Activated naive CD4-positive, alpha-beta T cell treated with anti-CD3 and anti-CD28 coated beads, Interleukin-2, amount 10 ng/mL, durations not matched to agents 7 days and 5 days (primary cell): ENCODE measurements at places on chromosomes 7 and 10.

DNA sequence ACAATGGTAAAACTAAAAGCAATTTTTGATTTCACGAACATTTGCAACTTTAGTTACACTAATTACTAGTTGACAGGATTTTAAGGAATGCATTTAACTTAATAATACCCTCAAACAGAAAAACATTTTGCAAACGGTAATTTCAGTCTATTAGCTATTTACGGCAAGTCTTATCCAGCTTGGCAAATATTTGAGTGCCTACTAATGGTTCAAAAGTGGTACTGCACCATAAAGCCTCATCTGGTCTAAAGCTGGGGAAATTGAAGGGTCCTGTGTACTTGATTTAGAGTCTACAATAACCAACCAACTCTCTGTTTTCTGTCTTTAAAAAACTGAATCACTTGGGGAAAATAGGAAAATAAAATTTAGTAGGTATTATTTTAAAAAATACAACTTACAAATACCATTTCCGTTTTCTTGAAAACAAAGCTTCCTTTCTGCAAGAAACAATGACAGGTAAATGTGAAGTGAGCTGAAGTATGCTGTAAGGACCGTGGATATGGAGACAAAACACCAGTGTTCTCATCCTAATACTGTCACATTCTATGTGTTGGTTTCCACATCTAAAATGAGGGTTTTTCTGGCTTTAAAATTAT lies 142.3 kb downstream of the VPS50 start:
- DNase-seq, result no peak

- no peak for DNase-seq
Measured at GRCh38 chr10:13971601-13972475, 358.9 kb downstream of the FRMD4A start.

DNA sequence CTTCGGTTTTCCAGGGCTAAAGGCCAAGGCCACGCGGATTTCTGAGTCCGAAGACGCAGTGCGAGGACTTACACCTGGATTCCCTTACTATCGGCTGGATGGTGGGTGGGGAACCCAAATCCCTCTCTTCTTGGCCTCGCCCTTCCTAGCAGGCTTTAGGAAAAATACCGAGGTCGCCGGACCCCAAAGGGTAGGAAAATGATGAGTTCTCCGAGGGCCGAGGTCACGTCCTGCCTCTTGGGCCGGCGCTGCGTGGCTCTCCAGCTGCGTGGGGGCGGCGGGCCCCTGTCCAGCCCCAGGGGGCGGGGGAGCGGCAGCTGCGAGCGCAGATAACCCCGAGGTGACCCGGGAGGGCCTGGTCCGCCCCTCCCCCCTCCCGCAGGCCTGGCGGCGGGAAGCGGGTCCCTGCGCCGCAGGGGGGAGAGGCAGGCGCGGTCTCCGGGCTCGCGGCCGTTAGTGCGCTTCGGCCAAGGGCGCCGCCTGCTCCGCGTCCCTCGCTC lies 805 bp upstream of the HMX3 start:
- DNase-seq, result no peak

GRCh38 chr10:59435707-59436106 lies 73.4 kb upstream of the FAM13C start:
- DNase-seq, result no peak

DNA sequence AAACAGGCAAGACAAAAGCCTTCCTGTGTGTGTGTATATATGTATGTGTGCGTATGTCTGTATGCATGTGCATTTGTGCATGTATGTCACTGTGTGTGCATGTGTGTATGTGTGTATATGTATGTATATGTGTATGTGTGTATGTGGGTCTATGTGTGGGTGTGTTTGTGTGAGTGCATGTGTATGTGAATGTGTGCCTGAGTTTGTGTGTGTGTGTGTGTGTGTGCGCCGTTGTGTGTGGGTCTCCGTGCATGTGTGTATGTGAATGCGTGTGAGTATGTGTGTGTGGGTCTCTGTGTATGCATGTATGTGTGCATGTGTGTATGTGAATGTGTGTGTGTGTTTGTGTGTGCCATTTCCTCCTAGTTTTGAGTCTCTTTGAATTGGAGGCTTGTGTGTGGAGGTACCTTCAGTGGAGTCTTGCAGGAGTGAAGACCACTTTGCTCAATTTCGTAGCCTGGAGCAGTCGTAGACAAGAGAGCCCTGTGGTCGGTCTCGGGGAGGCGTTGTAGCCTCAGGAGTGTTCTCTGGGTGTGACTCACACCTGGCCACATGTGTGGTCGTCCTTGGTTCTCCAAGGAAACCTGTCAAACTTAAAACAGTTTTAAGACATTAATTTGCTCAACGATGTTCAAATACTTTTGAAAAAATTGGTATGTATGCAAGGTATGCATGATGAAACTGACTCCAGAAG lies 28.1 kb downstream of the INPP5A start:
- no peak for DNase-seq

DNA sequence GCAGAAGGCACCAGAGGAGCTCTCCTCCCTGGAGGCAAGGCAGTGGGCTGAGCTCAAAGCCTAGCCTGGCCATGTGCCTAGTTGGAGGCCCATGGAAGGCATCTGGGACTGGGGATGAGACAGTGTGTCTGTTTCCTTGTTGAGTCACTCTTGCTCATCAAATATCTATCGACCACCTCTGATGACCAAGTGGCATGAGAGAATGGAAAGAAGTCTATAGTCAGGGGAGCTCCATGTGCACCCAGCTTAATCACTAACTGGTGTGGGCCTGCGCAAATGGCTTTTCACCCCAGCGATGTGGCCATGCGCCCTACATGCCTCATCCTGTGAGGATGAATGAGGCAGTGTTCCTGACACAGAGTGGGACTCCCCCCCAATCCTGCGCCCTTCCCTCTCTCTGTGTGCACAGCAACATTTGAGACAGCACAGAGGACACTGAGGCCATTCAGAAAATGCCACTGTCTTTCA lies 229.9 kb downstream of the RPS24 start:
- DNase-seq, result no peak

GRCh38 chr7:107689553-107689952 lies 28.9 kb downstream of the SLC26A4 start:
- DNase-seq, result no peak

DNA sequence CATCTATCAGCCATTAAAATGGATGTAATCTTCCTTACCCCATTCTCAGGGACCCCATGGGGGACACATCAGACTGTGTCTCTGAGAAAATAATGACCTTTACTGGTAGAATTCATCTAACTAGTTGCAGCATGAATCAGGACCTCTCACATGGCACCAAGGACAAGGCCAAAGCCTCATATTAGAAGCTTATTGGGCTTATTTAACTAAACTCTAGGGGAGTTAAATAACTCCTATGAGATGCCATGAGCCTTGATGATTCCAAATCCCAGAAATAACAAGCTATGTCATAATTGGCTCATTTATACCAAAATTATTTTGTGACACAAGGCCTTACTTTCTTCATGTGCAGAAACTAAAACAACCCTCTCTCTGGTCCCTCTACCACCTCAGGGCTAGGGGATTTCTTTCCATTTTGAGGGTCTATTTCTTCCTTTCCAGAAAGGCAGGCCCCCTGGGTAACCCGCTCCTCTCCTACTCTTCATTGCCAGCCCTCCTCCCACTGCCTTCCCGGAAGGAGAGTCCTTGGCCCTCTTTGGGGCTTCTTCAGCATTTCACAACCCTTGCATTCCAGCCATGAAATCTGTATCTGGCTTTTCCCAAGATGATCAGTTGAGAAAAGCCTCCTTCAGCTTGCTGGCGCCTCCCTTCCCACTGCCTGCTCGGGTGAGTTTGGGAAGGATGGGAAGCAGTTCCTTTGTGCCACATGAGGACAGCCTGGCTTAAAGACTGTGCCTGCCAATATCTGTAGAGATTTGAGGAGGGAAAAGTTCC lies 41.8 kb upstream of the TRIM8 start:
- no peak for DNase-seq

DNA sequence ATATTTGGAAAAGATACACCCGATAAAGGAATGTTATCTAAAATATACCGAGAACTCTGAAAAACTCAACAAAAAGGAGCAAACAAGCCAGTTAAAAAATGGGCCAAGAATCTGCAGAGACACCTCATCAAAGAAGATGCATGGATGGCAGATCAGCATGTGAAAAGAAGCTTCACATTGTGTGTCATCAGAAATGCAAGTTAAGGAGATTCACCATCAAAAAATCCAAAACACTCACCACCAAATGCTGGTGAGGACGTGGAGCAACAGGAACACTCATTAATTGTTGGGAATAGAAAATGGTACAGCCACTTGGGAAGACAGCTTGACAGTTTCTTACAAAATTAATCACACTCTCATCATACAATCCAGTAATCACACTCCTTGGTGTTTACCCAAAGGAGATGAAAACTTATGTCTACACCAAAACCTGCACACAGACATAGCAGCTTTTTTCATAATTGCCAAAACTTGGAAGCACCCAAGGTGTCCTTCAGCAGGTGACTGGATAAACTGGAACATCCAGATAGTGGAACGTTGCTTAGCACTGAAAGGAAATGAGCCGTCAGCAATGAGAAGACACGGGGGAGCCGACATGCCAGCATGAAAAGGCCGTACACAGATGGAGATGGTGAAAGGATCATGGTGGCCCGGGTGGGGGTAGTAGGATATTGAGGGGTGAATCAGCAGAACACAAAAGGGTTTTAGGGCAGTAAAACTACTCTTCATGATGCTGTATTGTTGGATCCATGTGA lies 27.9 kb upstream of the PWWP2B start:
- DNase-seq, result peak; percentile 4

GRCh38 chr7:148708026-148708885 lies 9.6 kb downstream of the CUL1 start:
- no peak for DNase-seq

DNA sequence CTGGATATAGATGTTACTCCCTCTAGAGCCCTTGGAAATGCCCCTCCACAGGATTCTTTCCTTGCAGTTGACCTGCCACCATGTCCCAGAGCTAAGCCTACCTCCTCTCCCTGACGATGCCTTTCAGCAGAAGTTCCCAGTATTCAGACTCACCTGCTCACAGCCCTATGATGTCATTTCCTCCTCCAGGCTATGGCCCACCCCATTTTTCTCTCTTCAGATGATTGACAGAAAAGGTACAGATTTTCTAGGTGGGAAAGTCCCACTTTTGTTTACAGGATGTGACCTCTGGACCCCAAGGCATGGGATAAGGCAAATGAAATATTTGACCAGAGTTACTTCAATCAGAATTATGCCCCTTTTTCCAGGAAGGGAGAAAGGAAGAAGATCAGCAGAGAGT lies 280.2 kb upstream of the PHYHIPL start:
- no peak for DNase-seq

- DNase-seq, result no peak
Measured at GRCh38 chr10:50516171-50516570, 107.6 kb downstream of the SGMS1 start.

GRCh38 chr7:95843286-95843685 lies 70.9 kb downstream of the DYNC1I1 start:
- no peak for DNase-seq

GRCh38 chr7:36764929-36765328 lies 40.6 kb upstream of the AOAH start:
- no peak for DNase-seq

- no peak for DNase-seq
Measured at GRCh38 chr7:6590645-6591110, 857 bp downstream of the INTS15 start.

- DNase-seq, result peak; percentile 26
Measured at GRCh38 chr7:93092757-93093370, 24.9 kb downstream of the SAMD9 start.

GRCh38 chr7:135160858-135161653 lies 9.5 kb downstream of the CYREN start:
- DNase-seq, result no peak

DNA sequence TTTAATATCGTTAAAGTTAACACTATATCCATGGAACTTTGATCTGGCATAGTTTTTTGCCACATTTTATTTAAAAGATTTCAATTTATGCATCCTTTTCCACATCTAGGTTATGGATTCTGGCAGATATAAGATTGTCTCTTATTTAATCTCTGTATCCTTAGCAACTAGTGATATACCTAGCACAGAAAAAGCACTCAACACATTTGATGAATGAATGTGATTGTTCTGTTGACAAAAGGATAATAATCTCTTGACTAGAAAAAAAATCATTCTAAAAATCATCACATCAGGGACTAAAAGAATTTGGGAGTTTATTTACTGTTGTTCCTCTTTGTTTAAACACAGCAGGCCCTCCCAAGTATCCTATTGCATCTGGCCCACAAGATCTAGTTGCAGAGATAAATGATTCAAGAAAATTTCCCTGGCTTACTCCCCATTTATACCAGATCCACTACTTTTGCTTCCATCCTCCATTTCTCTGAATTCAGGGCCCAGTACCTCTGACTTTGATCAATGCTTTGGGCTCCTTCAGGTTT lies 84.0 kb upstream of the C1GALT1 start:
- DNase-seq, result no peak

DNA sequence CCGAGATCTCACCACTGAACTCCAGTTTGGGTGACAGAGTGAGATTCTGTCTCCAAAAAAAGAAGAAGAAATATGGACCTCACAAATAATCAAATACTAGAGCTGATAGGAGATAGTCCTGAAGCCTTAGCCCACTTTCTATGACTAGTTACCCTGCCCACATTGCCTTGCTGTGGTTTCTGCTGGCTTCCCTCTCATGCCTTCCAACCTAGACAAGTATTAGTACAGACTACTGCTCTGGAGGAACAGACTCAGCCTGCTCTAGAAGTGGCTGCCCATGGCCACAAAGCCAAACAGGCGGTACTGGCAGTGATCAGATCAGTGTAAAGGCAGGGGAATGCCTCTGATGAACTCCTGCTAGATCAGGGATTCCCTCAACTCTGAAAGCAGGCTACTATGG lies 89.7 kb upstream of the PRKAR2B start:
- no peak for DNase-seq

GRCh38 chr7:94374231-94374630 lies 20.5 kb upstream of the COL1A2 start:
- DNase-seq, result no peak

DNA sequence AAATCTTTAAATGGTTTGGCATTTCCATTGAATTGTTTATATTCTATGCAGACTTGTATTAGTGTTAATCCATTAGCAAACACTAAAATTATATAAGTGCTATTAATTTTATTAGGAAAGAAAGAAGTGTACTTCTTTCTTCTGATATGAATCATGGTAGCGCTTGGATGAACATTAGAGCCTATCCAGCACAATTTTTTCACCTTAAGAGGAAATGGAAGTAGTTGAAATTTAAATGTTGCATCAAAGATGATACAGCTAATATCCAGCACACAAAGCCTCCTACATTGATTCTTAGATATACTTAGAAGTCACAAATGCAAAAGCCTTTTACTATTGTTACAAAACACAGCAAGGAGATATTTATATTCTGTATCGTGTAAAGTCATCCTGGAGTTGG lies 174.5 kb downstream of the AHR start:
- DNase-seq, result no peak

- DNase-seq, result no peak
Measured at GRCh38 chr7:17185690-17186070, 112.8 kb upstream of the AHR start.

GRCh38 chr7:73786588-73786987 lies 16.5 kb upstream of the CLDN3 start:
- DNase-seq, result no peak
